ENCODE measurements at places on chromosomes 16 and 17.

GRCh38 chr17:58412961-58413586 lies 4.3 kb downstream of the RNF43 start:
- DNase-seq: no peak

- DNase-seq: no peak
Measured at GRCh38 chr17:34979153-34979552, 1.2 kb upstream of the LIG3 start.

DNA sequence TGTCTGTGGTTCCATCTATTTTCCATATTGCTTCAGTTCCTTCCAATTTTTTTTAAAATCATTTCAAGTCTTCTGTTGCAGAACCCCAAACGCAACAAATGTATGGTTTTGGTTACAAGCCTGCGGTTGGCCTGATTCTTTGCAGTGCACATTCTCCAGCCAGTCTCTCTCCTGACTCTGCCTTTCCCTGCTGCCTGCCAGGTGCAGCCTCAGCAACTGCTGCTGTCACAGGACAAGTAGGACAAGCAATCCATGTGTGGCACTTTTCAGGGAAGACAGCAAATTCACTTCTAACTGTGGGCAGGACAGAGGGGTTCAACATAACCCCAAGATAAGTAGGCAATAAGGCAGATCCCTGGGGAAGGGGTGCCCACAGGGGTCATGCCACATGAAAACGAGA lies 24.2 kb downstream of the EMP2 start:
- DNase-seq: no peak

DNA sequence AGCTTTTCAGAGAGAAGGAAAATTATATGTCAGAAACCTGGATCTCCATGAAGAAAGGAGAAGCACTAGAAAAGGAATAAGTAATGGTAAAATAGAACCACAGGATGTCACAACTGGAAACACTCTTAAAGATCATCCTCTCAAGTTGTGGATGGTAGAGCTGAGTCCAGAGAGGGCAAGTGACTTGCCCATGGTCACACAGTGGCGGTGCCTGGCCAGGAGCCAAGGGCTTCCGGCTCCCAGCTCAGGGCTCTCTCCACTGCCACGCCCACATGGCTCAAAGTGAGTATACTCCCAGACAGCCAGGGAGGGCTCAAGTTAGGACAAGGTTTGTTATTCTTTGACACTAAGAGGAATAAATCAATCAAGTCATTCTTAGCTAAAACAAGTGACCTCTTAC lies 159.8 kb downstream of the COPRS start:
- no peak for DNase-seq

DNA sequence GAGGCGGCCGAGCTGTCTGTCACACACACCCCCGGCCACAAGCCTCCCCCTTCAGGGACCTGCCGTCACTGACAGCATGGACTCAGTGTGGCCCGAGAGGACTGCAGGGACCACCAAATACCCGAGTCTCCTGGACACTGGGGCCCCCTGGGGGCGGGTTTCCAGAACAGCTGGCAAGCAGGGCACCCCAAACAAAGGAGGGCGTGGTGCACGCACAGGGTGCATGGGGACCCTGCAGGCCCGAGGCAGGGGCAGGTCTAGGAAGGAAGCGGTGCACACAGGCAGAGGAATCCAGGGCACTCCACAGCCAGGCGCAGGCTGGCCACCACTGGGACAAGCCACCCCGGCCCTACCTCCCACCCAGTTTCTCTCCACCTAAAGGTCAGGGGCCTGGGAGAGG lies 28.7 kb upstream of the ENPP7 start:
- DNase-seq: no peak

DNA sequence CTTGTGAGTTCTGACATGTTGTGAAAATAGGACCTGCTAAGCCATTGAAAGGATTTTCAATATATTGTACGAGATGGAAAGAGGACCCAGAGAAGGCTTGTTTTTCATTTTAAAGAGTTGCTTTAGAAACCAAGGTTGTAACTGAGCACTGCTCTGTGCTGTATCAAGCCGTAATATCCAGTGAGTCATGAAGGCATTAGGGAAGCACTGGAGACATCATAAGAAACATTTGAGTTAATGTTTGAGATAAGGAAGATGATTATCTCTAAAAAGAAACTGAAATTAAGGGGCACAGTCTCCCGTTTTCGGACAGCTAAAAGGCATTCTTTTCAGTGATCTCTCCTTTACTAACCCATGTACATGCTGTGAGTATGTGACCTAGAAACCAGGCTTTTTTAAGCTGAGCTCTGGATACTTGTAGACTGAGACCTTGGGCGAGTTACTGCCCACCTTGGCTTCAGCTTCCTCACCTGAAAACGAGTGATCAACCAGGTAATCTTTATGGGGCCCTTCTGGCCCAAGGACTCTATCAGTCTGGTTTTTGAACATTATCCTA lies 149.2 kb upstream of the TBX2 start:
- DNase-seq: no peak

DNA sequence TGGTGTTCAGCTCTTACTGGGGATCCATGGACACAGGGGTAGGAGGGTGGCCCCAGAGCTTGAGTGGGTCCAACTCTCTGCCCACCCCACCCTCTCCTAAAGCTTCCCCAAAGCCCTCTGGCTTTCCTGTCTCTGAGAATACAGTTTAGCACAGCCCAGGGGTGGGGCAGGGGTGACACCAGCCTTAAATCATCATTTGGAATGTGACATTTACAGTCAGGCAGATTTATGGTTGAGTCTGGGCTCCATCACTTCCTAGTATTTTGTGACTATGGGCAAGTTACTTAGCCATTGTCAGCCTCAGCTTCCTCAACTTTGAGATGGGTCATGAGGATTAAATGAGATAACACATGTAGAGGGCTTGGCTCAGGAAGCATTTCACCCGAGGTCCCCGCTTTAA lies 193.1 kb upstream of the IRX6 start:
- no peak for DNase-seq

GRCh38 chr17:31568539-31568938 lies 177.1 kb downstream of the RAB11FIP4 start:
- DNase-seq: no peak

- DNase-seq: no peak
Measured at GRCh38 chr16:2009164-2009711, 383 bp downstream of the ZNF598 start.

DNA sequence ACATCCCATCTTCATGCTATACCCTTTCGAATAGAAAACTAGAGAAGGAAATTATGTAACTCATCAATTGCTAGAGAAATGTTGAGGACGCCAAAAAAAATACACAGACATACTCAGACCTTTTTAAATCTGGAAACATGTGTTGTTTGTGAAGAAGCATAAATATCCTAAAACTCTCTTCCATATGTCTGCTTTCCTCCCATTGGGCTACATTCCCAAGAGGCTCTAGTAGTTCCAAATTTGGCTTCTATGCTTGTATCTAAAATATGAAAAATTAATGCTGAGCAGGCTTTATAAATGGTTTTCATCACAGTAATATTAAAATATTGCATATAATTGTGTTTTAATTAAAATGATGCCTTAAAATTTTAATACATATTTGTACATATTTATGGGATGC lies 297.9 kb upstream of the PSMD7 start:
- no peak for DNase-seq

DNA sequence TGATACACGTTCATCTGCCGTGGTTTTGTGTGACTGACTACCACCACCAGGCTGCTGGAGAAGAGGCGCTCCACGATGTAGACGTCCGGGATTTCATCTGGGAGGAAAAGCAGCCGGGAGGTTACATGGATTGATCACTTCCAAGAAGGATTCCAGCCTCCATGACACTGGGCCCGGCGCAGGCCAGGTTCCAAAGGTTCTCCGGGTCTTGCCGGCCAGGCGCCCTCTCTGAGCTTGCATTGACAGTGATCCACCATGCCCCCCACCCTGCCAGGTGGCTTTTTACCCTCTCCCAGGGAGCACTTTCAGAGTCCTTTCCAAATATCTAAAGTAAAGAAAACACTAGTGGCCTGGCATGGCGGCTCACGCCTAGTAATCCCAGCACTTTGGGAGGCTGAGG lies 6.5 kb downstream of the WIPI1 start:
- DNase-seq: no peak

GRCh38 chr16:28301154-28301553 lies 8.8 kb downstream of the SBK1 start:
- DNase-seq: no peak

- DNase-seq: no peak
Measured at GRCh38 chr16:52283584-52284375, 263.2 kb downstream of the TOX3 start.

GRCh38 chr17:27264068-27264812 lies 29.7 kb upstream of the WSB1 start:
- DNase-seq: no peak

GRCh38 chr17:41918314-41919164 lies at the start of gene ACLY:
Gene ACLY, minus strand, starts transcription at chr17:41918951. Its CDS starts 5,078 bp downstream, at chr17:41913873.
- peak; percentile 95 for DNase-seq

DNA sequence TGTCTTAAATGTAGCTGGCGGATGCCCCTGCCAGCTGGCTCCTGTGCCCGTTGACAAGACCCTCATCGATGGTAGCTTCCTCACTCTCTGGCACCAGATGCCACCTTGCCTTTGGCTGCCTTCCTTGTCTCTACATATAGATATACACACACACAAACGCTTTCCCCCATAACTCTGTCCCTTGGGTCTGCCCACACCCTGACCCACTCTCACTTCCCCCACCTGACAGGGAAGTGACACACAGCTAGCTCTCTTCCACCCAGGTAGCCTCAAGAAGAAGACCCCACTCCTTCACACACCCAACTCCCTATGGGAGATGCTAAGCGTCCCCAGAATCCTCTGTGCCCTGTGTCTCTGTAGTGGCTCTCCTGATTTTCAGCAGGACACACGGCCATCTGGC lies 25.6 kb downstream of the JUP start:
- no peak for DNase-seq

- DNase-seq: no peak
Measured at GRCh38 chr16:73036074-73036826, 11.7 kb downstream of the ZFHX3 start.

- DNase-seq: no peak
Measured at GRCh38 chr16:48284772-48285409, 37.6 kb upstream of the ABCC11 start.

- DNase-seq: no peak
Measured at GRCh38 chr17:50517504-50518383, 9.5 kb downstream of the MYCBPAP start.

- no peak for DNase-seq
Measured at GRCh38 chr17:49764559-49765180, 739 bp upstream of the FAM117A start.

- DNase-seq: no peak
Measured at GRCh38 chr17:74290340-74290739, 16.3 kb downstream of the DNAI2 start.

DNA sequence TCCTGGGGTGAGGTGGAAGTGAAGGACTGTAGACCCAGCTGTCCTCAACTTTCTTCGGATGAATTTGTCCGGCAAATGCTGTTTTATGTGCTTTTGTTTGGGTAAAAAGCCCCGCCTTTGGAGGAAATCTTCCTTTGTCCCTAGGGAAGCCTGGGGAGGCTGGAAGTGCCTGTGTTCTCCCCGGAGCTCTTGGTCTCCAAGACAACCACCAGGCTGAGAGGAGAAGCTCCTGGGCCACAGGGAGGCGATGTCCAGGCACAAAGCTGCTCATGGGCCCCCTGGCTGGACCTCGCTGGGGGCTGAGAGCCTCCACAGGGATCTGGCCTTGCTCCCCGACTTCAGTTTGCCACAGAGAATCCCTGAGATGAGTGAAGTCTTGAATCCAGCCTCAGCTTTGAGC lies 293.1 kb upstream of the N4BP1 start:
- peak; percentile 21 for DNase-seq

DNA sequence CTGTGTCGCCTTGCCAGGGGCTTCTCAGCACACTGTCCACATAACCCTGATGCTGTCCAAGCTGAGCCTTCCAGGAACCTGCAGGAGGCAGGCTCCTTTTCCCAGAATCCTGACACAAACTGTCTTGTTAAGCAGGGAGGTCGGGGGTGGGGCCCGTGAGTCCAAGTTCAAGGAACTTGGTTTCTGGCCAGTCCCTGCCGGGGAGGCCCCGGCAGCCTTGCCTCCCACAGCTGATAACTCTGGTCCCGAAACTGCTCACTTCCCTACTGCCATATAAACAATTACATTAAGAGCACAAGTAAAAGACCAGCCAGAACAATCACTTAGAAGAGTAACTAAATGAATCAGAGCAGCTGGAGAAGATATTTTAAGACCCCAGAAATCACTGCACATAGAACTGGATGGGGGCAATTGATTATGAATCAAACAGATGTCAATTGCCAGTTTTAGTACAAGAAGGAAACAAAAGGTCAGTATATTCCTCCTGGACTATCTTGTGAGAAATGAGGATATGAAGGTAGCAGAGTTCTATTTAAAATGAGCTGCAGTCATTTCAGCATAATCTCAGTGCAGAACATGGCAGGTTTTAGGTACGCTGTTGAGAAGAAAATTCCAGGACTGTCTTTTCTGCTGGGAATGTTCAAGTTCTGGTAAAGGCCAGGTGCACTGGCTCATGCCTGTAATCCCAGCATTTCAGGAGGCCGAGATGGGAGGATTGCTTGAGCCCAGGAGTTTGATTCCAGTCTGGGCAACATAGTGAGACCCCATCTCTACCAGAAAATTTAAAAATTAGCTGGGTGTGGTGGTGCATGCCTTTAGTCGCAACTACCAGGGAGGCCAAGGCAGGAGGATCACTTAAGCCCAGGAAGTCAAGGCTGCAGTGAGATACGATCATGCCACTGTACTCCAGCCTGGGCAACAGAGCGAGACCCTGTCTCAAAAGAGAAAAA lies 169.8 kb downstream of the PITPNC1 start:
- DNase-seq: no peak

DNA sequence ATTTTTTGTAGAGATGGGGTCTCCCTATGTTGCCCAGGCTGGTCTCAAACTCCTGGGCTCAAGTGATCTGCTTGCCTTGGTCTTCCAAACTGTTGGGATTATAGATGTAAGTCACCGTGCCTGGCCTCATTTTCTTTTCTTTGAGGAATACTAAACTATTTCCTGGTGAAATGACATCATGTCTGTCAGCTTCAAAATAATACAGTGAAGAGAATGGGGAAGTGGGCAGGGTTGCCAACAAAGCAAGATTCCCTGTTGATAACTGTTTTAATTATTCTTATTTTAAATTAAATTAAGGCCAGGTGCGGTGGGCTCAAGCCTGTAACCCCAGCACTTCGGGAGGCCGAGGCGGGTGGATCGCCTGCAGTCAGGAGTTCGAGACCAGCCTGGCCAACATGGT lies 21.1 kb downstream of the PIPOX start:
- DNase-seq: no peak

- DNase-seq: no peak
Measured at GRCh38 chr17:79500745-79501618, 109.9 kb downstream of the RBFOX3 start.

GRCh38 chr17:17120701-17121100 lies 78.4 kb downstream of the MPRIP start:
- no peak for DNase-seq

GRCh38 chr16:78390508-78391324 lies 291.3 kb downstream of the WWOX start:
- no peak for DNase-seq

GRCh38 chr17:63997341-63998048 lies 656 bp upstream of the PRR29 start:
- no peak for DNase-seq

GRCh38 chr17:79741751-79742588 lies 11.2 kb downstream of the ENPP7 start:
- DNase-seq: peak; percentile 60

Data from NCI-H187 (cell line).